Activated naive CD4-positive, alpha-beta T cell treated with Interleukin-2 at 50 U/mL for 16 hours (primary cell): ENCODE measurements at places on chromosomes 12 and 14.

GRCh38 chr14:69339426-69339825 is 58.7 kb downstream of the ERH start:
- no peak for DNase-seq

- peak; percentile 5 for DNase-seq
These were observed 399 bp downstream of the NCAPD2 start for GRCh38 chr12:6494258-6494743.

DNA sequence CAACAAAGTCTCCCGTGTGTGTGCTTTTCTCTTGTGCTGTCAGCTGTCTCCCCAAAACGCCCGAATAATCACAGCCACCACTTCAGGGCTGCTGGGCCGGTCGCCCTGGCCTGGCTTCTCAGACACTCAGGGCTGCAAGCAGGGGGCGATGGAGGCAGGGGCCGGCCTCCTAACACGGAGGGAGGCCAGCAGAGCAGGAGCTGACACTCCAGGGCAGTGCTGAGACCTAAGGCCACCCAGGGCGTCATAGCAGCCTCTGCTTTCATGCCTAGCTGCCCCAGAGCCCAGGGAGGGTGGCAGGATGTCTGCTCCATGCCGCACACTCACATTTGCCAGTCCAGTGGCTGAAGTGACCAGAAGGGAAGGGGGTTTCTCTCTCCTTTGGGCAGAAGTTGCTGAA is 25.6 kb downstream of the STX2 start:
- no peak for DNase-seq

DNA sequence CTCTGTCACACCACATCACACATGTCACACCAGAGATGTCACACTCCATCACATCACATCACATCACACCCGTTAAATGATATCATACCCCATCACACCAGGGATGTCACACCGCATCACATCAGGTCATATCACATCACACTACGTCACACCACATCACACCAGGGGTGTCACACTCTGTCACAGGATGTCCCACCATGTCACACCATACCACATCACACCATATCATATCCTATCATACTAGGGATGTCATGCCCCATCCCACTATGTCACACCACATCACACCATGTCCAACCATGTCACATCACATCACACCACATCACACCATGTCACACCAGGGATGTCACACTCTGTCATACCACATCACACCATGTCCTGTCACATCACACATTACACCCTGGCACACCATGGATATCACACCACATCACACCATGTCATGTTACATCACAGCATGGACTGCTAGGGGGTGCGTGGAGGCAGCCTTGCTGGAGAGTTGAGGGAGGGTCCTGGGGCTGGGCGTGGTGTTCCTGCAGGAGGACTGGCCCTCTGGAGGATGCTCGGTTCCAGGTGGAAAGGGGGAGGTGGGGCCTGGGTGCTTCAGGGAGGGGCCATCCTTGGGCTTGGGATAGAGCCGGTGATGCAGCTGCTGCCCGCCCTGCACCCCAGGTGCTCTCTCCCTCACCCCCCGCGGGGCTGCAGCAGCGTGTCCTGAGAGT is 134.6 kb downstream of the TMEM121 start:
- no peak for DNase-seq

DNA sequence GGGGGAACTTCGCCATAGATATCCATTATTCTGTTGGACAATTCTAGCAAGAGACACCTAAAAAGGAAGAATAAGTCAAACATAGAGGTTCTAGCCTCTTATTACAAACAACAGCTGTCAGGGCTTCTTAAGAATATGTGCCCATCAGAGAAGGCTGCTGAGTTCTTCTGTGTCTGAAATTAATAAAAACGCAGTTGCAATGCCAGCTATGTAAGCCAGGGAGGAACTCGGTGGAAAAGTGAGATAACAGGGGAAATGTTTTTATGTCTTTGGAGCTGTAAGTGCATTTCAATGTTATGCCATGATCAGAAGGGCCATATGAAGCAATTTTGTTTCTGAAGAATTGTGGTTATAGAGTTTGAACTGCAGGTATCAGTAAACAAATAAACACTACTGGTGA is 95.0 kb downstream of the SYT1 start:
- DNase-seq: no peak

- no peak for DNase-seq
These were observed 433.6 kb downstream of the AEBP2 start for GRCh38 chr12:19872621-19873540.

DNA sequence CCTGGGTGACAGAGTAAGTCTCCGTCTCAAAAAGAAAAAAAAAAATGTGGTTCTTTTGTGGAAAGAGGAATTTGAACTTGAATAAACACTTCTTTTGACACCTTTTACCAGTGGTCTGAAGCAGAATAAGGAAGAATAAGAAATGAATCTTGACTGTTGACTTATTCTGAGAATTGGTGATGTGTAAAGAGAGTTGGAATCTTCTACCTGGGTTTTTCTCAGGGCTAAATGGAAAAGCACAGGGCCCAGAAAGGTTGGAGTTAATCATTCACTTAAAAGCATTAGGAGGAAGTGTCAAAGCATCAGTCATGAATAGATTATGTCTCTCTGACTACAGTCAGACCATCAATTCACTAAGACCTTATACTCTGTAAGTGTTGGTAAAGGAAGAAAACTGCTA is 13.9 kb downstream of the PNMA1 start:
- DNase-seq: no peak

- DNase-seq: no peak
These were observed 357.3 kb upstream of the DDHD1 start for GRCh38 chr14:53510281-53510912.

DNA sequence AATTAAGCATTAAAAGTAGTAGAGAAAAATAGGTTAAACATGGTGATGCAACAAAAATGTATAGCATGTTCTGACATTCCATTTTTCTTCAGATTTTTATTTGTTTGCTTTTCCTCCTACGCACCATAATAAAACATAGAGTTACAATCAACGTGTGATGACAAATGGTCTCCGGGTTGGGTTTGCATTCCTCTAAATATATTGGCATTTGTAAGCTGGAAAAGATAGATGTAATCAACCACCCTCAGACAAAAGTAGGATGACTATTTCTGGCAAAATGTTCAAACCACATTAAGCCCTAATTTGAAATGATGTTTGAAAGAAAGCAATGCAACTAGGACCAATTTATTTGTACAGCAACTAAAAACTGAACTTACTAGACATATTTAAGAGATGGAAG is 58.4 kb downstream of the SLC25A21 start:
- DNase-seq: no peak

GRCh38 chr14:22500954-22501726 is 87.9 kb downstream of the DAD1 start:
- DNase-seq: no peak

- no peak for DNase-seq
These were observed 36.6 kb downstream of the PCNX1 start for GRCh38 chr14:70943838-70944237.

- no peak for DNase-seq
These were observed 9.3 kb downstream of the EVL start for GRCh38 chr14:100074431-100075100.

DNA sequence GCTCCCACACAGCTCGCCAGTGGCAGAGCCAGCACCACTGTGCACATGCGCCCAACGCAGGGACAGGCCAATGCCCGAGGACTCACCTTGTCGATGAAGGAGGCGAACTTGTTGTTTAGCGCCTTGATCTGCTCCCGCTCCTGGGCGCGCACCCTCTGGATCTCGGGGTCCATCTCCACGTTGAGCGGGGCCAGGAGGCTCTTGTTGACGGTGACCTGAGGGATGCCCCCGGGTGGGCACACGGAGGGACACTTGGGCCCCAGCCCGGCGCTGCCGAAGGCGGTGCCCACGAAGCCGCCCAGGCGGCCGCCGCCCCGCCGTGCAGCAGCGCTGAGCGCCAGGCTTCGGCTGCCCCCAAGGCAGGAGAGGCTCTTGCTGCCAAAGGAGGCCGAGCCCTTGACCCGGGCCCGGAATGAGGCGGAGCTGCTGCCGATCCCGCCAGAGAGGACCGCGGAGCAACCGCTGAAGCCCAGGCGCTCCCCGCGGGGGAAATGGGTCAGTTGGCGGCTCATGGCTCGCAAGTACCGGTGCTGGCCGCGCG is at the start of gene KRT72:
Gene KRT72 (minus strand): TSS at position 523 of the 541 bp plus-strand sequence. CDS start 11 bp downstream, at position 512.
- no peak for DNase-seq

DNA sequence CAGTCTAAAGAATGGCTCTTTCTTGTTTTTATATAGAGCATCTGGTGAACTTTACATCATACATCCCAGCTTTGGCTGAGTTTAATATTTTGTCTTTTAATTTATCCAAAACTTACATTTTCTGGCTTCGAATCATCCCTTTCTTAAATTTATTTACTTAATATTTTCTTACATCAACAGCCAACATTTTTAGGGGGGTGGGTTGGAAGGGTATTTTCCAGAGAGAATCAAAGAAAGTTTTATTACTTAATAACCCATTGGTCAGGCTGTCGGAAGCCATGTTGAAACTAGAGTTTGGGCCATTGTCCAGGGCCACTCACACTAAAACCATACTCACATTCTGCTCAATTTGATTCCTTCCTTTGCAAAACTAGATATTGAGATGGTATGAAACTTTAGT is 220.2 kb downstream of the AEBP2 start:
- no peak for DNase-seq

- DNase-seq: no peak
These were observed 111.5 kb upstream of the TMPO start for GRCh38 chr12:98403936-98404335.

DNA sequence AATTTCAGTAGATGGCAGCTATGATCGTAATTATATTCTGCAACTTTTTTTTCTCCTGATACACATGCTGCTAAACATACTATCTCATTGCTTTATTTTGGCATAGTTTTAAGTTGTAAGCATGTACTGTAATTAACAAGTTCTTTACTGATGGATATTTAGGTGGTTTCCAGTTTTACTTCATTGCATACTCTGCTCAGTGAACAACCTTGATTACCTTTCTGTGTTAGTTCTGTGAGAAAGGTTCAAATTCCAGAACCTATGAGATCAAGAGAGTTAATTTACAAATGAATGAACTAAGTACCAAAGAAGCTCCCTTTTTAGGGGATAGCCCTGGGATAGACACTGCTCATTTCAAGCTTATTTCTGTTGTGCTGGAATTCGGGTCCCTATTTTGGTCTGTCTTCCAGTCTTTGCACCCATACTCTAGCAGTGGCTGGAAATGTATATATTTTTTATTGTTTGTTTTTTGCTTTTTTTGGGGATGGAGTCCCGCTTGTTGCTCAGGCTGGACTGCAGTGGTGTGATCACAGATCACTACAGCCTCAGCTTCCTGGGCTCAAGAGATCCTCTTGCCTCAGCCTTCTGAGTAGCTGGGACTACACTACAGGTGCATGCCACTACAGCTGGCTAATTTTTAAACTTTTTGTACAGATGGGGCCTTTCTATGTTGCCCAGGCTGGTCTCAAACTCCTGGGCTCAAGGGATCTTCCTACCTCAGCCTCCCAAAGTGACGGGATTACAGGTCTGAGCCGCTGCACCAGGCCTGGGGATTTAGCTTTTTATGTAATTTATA is 10.6 kb downstream of the PAPOLA start:
- DNase-seq: no peak

DNA sequence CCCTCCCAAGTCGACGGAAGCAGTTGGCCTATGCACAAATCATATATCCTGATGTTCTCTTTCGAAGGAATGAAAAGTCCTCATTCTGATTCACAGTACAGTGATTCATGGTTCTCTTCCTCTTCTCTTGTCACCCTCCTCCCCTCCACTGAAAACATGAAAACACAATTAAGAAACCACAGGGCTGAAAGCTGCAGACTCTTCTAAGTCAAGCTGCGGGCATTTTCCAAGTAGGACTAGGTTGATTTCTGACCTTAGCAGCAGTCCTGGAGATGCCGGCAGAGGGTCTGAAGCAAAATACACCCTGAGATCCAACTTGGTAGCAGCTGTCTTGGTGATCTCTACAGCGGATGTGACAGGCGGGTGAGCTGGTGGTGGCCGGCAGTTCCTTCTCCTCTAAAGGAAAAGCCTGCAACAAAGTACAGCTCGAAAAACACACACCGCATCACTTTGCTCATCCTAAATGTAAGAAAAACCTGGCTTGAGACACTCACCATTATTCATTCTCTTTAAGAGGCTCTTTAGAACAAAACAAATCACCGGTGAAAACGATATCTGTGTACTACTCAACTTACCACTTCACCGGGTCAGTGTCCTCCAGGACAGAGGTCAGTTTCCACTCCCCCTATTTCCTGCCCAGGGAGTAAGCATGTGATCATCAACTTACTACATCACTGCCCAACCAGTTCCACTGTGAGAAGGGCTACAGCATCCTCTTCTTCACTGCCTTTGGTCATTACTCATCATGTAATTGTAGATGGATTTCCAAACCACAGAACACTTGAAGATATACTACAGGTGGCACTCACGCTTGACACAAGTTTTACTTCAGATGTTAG is 6.0 kb downstream of the TMCC3 start:
- DNase-seq: no peak

GRCh38 chr14:31926123-31926522 is 151.0 kb upstream of the ARHGAP5 start:
- DNase-seq: peak; percentile 9

- DNase-seq: no peak
These were observed 243.7 kb downstream of the BCAT1 start for GRCh38 chr12:24705216-24705615.

DNA sequence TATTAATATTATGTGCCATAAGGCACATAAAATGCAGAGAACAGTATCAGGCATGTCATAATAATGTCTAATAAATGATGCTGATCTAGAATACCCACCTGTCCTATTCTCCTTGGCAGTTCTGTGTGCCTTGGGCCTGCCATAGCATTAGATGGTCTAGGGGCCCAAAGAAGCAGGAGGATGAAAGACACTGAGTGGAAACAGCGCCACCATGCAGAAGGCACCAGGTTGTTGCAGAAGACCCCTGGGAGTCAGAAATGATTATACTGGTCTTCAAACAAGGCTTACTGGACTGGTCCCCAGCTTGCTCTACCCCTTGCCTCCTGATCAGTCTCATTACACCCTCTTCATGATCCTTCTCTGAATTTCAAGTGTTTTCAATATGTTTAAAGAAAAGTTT is 353.3 kb downstream of the GRIN2B start:
- no peak for DNase-seq

DNA sequence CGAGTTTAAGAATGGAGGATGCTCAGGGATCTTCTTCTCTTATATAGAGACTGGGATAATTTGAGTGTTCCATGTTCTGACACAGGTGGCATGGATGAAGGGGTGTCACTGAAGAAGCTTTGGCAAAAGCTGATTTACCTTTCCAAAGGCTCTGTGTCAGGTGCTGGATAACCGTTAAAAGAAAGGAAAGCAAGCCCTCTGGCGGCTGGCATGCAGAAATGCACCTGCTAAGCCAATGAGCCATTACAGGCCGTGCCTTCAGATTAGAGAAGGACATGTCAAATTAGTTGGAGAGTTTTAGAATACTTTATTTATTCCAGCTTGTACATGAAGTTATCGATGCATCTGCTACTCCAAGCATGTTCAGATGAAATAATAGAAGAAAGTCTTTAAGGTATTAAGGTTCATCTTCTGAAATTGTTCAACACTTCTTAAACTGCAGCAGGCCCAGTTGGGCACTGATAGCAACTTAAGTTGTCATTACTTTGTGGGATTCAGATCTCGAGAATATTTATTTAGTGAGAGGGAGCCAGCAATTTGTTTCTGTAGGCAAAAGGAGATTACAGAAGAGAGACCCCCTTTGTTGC is 678.2 kb downstream of the NRXN3 start:
- DNase-seq: peak; percentile 4
